T-cell (primary cell): ENCODE measurements at places on chromosomes 5 and 9. TPM values are rescaled to one million over a fixed set of nuclear protein-coding genes. Genes with fewer than 3 reads are reported as not detected.

Gene SLC12A7
- 89.4 TPM for total RNA-seq

Gene FCHSD1
- 103 TPM for total RNA-seq

Gene SLC25A2
- 0.92 TPM for total RNA-seq

Gene SUSD3
- total RNA-seq, result 74.4 TPM

Gene PCDHGA4
- total RNA-seq, result 0.18 TPM

Gene EGFL7
- 1.9 TPM for total RNA-seq

Gene PCA3
- total RNA-seq, result not detected

Gene SPATA9
- total RNA-seq, result not detected

Gene SAXO1
- total RNA-seq, result 0.19 TPM
